ENCODE measurements at places on chromosomes 5 and 9.

- DNase-seq = peak; percentile 77
These were observed 175.0 kb downstream of the AUH start for GRCh38 chr9:91186632-91187108.

GRCh38 chr5:40623480-40624420 lies 56.0 kb upstream of the PTGER4 start:
- no peak for DNase-seq

GRCh38 chr9:80560976-80561375 lies 989.2 kb downstream of the TLE4 start:
- no peak for DNase-seq

GRCh38 chr5:176866707-176867310 lies 32.3 kb downstream of the HK3 start:
- DNase-seq = no peak

DNA sequence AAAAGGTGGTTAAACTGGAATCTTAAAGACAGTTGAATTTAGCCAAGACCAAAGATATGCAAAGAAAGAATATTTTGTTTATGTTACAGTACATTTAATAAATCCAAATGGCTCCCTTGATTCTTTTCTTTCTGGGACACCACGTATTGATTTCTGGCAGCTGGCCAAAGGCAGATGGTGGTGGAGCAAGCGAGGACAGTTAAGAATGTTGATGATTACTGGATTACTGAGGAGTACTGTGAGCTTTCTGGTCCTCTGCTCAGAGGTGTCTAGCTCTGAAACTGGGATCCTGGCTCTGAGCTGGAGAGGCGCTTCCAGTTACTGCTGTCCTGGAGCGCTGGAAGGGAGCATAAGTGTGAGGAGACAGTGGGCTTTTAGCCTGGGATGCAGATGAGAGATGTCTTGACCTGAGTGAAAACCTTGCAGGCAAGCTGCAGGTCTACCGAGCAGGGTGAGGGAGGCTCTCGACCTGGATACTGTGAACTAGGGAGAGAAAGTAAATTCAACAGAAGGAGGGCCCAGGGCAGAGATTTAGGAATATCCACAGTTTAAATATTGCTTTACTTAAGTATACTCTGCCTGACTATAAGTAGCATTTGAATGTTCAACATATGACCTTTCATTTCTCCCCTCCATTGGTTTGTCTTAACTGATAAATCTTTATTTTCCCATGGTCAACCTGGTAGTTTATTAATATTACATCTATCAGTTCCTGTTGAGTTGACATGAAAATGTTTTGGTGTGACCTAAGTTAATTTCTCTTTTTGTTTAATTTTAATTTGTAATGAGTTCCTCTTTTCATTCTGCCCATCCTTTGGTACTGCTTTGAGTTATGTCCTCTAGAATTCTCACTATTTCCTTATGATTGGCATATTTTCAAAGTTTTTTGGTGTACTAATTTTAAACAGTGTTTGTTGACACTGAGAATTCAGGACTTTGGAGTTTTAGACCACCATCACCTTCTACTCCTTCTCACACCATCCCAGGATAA lies 3.7 kb downstream of the SYK start:
- DNase-seq = no peak

- no peak for DNase-seq
These were observed 145.1 kb upstream of the RAI14 start for GRCh38 chr5:34511063-34511462.

DNA sequence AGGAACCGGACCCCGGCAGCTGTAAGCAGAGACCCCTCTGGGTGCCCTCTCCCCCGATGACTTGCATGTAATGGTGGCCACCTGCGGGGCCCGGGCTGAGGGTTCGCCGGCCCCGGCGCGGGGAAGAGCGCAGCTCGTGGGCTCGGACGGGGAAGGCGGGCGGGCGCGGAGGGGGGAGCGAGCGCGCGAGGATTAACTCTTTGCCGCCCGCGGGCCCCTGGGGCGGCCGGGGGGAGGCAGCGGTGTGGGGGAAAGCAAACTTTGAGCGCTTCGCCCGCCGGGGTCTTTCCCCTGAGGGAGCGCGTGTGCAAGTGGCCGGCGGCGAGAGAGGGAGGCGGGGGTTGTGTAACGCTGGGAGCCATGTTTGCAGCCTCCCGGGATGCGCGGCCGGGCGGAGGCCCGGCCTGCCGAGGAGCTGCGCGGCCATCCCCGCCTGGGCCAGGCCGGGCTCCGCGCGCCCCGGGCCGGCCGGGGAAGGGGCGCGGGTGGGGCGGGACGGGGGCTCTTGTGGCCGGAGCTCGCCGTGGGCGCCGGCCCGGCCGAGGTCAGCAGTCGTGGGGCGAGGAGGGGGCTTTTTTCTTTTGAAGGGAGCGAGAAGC lies 547 bp downstream of the ANP32B start:
- peak; percentile 62 for DNase-seq

GRCh38 chr5:150149618-150150017 lies 6.0 kb downstream of the PDGFRB start:
- peak; percentile 49 for DNase-seq

GRCh38 chr9:132806723-132807421 lies 71.2 kb downstream of the AK8 start:
- no peak for DNase-seq

DNA sequence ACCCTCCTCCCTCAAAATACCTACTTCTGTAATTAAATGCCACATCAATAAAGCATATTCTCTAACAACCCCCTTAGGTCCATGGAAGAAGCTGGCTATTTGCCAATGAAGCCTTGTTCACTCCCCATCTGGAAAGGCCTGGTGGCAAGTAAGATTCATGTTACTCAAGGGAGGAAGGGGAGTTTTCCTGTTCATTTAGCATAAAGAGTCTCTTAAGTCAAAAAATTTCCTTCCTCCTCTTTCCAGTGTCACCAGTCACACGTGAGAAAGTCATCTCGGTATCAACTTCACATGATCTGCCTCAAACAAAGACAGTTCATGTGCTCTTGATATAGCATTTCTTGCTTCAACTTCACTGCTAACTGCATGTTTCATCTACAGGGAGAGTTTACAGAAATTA lies 32.7 kb upstream of the RIC1 start:
- DNase-seq = no peak

- peak; percentile 64 for DNase-seq
These were observed 173.7 kb upstream of the POU5F2 start for GRCh38 chr5:93915142-93915553.

DNA sequence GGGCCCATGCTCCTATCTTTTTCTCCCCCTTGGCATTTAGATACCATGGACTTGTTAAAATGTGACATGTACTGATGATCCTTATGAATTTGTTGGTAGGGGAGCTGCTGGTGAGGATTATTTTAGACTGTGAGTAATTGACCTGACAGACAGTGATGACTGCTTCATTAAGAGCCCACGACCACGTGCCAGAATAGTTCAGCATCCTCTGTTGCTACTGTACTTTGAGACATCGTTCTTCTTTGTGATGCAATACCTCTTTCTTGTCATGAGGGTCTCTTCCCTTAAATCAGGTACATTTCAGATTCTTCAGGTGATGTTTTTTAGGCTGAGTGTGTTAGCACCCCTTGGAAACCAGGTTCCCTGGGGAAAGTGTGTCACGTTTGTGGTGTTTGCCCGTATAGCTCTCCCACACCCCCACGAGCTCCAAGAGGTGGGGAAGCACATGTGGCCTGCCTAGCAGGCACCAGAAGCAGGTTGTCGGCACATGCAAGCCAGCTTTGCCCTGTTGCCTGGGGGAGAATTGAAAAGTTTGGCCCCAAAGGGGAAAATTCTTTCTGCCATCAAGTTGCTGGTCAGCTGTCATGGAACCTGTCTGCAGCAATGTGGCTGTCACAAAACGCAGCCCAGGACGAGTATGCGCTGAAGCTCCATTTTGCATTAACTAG lies 25.1 kb downstream of the QRFP start:
- DNase-seq = no peak

DNA sequence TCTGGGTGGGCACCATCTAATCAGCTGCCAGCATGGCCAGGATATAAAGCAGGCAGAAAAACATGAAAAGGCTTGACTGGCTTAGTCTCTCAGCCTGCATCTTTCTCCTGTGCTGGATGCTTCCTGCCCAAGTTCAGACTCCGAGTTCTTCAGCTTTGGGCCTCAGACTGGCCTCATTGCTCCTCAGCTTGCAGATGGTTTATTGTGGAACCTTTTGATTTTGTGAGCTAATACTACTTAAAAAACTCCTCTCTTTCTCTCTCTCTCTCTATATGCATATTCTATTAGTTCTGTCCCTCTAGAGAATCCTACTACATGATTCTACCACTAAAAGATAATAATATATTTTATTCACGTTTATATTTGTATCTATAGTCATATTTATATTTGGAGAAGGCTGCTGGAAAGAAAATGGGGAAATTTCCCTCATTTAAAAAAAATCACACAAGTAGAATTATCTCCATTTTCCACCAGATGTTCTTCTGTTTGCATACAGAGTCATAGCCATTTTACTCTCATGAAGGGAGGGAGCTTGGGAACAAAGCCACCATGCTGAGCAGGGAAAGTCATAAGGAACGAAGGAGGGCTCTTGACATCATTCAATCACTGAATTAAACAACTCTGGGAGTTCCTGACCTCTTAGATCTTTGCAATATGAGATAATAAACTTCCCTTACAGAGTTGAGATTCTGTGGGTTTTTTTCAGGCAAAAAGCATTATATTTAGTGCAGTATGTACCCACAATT lies 1137.4 kb upstream of the CDH18 start:
- no peak for DNase-seq

- no peak for DNase-seq
These were observed 60.3 kb downstream of the TTC39B start for GRCh38 chr9:15246708-15247107.

- DNase-seq = no peak
These were observed 406.2 kb upstream of the IRX4 start for GRCh38 chr5:2288968-2289367.

DNA sequence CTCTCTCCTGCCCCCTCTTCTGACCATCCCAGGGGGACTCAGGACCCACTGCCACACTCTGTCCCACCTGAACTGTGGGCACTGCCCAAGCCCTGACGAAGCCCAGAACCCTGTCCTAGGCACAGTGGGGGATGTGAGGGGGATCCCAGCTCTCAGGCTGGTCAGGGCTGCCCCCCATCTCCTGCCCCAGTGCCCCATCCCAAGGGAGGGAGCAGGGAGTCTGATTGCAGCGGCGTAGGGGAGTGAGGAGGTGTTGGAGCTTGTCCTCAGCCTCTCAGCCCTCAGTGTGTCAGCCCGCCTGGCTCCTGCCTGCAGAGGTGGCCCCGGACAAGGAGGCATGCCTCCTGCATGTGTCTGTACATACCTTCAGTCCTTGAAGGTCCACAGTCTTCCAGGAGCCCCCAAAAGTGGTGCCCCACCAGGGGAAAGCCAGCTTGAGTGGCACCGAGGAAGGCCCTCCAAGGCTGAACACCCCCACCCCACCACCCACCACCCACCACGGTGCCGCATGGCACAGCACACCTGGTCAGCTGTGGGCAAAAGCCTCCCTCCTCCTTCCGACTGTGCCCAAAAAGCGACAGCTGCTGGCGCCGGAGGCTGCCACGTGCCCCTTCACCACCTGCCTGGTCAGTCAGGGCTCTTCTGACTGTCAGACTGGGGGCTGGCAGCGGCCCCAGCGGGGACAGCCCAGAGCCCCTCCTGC lies 930 bp downstream of the SARDH start:
- no peak for DNase-seq

DNA sequence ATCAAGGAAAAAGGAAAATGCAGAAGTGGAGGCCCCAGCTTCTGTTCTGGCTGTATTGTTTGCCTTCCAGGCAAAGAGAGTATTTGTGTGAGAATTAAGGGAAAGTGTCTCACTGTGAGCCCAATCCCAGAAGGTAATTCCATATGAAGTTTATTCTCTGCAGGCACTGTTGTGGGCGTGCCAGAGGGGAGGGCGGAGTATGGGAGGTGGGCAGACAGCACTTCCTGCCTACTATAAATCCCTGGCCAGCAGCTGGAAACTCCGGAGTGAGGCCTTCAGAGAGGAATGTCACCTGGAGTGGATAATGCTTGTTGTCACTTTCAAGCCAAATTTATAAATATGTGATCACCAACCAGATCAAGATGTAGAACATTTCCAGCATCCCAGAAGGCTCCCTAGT lies 209.5 kb downstream of the ARHGAP26 start:
- no peak for DNase-seq

GRCh38 chr5:66963559-66963971 lies 233.0 kb downstream of the CD180 start:
- DNase-seq = no peak

GRCh38 chr5:155089643-155090042 lies 76.1 kb downstream of the KIF4B start:
- DNase-seq = no peak

DNA sequence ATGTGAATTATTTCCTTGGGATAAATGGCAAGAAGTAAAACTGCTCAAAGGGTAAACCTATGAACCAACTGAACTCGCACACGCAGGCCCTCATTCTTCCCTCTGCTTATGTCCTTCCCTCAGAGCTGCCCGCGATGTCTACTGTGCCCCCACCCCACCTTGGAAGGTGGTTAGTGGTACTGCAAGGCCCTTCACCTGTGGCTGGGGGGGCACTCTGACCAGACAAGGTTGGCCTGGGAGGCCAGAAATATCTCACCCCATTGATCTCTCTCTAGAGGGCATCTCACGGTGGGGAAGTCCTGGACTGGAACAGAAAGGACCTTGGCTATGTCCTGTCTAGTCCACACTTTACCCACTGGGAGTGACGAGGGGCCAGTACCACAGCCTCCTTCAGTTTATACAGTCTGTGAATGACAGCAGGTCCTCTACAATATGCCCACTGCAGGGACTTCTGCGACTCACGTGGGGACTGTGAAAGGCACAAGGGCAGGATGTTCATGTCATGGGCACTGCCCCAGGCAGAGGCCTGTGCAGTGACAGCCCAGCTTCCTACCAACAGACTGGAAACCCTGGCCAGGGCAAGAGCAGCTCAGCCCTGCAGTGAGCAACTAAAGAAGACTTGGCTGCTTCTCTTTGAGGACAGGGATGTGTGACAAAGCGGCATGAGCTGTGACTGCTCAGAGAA lies 56.8 kb upstream of the SYNPO start:
- DNase-seq = no peak

- DNase-seq = peak; percentile 75
These were observed 7.9 kb downstream of the CMYA5 start for GRCh38 chr5:79697222-79698170.

GRCh38 chr5:135242866-135243555 lies 156.0 kb downstream of the MACROH2A1 start:
- DNase-seq = no peak

DNA sequence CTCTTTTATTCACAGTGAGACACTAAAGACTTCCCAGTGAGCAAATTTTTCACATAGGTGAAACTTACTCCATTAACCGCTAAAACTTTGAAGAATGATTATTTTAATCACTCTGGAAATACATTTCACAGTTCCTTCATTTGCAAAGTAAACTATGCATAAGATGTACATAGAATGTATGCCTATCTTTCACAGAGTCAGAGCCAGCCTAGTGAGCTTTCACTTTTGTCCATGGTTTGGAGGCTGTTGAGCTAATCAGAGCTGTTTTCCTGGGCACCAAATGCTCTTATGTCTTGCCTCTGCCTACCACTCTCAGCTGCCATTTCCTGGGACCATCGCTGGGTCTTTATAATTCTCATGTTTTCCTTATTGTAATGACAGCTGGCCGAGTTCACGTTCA lies 67.3 kb downstream of the PDE8B start:
- DNase-seq = no peak

DNA sequence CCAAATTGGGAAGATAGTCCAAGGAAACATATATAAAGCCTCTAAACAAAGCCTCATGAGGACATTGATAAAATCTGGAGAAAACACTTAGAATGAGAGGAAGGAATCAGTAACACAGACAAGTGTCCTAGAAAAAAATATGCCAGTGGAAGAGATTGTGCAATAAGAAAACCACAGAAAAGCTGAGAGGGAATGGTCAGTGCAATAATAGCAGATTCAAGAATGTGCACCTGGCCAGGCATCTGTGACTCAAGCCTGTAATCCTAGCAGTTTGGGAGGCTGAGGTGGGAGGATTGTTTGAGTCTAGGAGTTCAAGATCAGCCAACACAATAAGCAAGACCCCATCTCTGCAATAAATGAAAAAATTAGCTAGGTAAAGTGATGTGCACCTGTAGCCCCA lies 691.2 kb upstream of the CDH6 start:
- DNase-seq = no peak
